ENCODE measurements at places on chromosomes 5 and 9. TPM values are rescaled to one million over a fixed set of nuclear protein-coding genes. Genes with fewer than 3 reads are reported as not detected.

FOXD4L4 gene
- 0.15 TPM for total RNA-seq

HRCT1 gene
- total RNA-seq: 5.2 TPM

MTX3 gene
- total RNA-seq: 8.3 TPM

SLC2A6 gene
- 35.7 TPM for total RNA-seq

GPX8 gene
- total RNA-seq: 147 TPM

PCDHA9 gene
- not detected for total RNA-seq

TAF1L gene
- total RNA-seq: not detected

Measured in endothelial cell of umbilical vein (primary cell).